Fibroblast of lung (primary cell): ENCODE measurements at places on chromosomes 1 and 21. TPM values are rescaled to one million over a fixed set of nuclear protein-coding genes. Genes with fewer than 3 reads are reported as not detected.

The PDZK1 gene
- 0.26 and 1.5 TPM in 2 replicates for total RNA-seq

The PPIAL4G gene
- total RNA-seq: not detected in 2 replicates

The DMBX1 gene
- total RNA-seq: not detected in 2 replicates

The BACE2 gene
- total RNA-seq: 31.5 and 33.4 TPM in 2 replicates

The ST7L gene
- 16.9 and 18.0 TPM in 2 replicates for total RNA-seq

The PLA2G2C gene
- total RNA-seq: not detected in 2 replicates

The OR14K1 gene
- total RNA-seq: not detected in 2 replicates

The TMEM35B gene
- total RNA-seq: 31.3 and 36.0 TPM in 2 replicates

The OR2L3 gene
- under 0.01 TPM in 1 of 2 replicates, not detected in the other for total RNA-seq

The IFI44 gene
- 21.6 and 28.9 TPM in 2 replicates for total RNA-seq

- DNase-seq: no peak
These were observed 121.6 kb downstream of the SYT2 start for GRCh38 chr1:202588503-202589189.

DNA sequence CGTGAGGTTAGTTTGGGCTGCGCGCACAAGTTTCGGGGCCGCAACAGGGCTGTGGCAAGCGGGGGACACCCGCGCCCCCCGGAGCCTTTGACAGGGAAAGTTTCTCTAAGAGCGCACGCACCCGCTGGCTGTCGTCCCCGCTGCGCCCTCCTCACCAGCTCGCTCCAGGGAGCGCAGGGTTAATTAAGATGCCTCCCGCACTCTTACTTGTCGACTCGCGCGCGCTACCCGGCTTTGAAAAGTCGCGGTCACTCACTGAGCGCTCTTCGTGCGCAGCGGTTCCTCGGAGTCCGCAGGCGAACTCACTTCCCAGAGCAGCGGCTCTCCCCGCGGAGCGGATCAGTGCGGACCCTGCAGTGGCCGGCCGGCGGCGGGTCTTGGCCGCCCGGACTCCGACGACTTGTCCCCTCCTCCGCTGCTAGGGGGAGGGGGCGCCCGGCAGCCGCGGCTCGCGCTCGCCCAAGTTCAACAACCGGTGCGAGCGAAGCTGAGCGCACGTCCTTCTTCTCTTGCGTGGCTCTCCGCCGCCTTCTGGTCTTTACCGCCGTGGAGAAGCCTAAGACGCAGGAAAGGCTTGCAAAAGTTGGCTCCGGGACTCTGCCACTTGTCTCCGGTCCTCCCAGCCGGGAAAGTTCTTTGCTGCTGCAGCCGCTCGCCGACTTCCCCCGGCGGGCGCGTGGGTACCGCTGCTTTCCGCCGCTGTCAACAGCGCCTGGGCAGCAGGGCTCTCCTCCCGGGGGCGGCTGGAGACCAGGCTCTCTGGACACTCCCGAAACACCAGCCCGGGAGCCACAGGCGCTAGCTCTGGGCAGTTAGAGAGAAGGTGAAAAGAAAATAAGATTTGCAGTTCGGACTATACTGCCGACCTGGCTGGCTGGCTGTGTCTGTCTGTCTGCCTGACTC is 506 bp downstream of the JUN start:
- DNase-seq: peak; percentile 62

DNA sequence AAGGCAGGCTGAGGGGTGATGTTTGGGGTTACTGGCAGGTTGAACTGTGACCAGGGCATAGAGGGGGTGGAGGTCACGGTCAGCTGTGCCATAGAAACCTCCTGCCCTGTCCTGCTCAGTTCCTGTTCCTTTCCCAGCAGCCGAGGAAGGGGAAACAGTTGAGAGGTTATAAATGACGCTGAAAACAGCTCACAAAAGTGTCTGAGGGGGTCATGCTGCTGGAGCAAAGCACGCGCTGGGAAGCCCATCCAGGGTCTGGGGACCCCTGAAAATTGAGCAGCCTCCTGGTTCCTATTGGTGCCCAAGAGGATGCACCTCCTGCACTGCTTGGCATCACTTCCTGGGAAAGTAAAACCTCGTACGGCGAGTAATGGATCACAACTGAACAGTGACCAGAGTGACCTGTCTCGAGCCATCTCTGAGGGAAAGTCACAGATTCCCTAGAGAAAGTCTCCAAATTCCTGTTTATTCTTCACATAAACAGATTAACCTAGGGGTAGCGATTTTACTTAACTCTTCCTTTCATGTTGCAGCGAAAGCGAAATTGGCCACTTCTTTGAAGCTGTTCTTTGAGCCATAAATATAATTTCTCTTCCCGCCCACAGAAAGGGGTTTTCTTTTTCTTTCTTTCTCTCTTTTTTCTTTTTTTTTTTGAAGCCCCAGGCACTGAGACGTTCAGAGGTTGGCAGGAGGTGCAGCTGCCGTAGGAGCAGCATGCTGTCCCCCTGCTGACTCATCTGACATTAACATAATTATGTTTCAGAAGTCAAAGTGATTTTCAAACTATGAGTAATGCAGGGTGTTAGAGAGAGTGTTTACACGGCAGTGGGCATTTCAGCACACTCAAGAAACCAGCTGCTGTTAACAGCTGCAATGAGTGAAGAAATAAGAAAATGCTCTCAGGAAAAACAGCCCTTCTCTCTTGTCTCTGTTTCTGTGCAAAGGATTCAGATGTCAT is 41.8 kb upstream of the ATF3 start:
- peak; percentile 93 for DNase-seq

GRCh38 chr1:192739476-192740184 is 69.2 kb upstream of the RGS2 start:
- DNase-seq: no peak

DNA sequence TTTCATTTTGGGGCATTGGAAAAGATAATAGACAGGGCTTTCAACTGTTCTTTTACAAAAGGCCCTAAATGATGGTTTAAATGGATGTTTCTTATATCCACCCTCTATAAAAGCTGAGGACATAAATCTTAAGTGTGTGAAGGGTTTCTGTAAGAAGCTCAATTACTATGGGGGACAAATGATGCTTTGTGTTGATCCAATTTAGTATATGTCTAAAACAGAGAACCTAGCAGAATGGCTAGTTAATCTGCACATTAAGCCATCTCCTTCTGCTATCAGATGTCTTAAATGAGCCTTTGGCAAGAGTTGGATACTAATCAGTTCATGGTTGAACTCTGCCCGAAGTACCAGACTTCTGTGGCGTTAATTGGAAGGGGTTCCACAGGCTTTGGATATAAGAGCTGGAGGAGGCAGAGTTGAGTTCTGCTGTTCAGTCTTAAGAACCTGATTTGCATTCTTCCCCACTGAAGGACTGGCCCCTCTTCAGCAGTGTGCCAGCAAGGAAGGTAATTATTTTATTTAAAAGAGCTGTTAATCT is 43.1 kb downstream of the PTGFRN start:
- no peak for DNase-seq

GRCh38 chr1:91684481-91685196 is 184.0 kb downstream of the CDC7 start:
- peak; percentile 29 for DNase-seq

DNA sequence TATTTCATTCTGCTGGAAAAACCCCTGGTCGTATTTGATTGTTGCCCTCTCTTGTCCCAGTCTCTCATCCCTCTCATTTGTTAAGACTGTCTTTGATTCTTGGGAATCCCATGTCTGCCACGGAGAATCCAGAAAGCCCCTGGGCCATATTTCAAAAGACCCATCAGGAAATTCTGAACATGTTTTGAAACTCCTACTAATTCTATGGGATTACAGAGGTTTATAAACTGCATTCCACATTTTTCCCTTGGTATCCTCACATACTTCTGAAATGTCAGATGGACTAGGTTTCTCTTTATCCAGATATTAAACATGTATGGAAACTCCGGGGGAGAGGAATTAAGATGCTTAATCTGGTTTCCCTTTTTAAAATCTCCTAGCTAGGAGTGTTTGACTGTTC is 80.0 kb downstream of the HUNK start:
- DNase-seq: no peak

DNA sequence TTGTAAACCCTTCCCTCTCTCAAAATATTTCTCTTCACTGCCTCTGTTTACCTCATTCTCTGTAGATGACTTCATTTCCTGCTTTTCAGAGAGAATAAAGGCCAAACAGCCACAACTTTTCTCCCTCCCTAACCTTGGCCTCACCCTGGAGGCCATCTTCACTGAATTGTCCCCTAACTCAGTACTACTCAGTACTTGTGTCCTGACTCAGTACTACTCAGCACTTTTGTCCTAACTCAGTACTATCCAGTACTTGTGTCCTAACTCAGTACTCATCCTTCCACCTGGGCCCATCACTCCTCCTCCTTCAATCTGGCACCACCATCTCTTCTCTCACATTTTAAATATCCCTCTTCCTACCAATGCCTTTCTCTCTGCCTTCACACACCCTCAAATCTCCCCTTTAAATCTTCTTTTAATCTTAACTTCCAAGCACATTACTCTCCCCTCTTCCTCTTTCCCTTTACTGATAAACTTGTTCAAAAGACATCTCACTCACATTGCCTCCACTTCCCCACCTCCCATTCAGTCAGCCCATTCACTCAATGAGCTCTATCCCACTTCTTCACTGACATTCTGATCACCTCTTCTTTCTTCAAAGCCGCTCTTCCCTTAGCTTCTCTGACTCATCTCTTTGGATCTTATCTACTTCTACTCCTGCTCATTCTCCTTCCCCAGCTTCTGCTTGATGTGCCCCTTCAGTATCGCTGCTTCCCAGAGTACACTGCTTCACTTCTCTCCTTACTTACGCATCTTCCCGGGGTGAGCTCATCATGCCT is 121.4 kb downstream of the RNF220 start:
- peak; percentile 11 for DNase-seq

DNA sequence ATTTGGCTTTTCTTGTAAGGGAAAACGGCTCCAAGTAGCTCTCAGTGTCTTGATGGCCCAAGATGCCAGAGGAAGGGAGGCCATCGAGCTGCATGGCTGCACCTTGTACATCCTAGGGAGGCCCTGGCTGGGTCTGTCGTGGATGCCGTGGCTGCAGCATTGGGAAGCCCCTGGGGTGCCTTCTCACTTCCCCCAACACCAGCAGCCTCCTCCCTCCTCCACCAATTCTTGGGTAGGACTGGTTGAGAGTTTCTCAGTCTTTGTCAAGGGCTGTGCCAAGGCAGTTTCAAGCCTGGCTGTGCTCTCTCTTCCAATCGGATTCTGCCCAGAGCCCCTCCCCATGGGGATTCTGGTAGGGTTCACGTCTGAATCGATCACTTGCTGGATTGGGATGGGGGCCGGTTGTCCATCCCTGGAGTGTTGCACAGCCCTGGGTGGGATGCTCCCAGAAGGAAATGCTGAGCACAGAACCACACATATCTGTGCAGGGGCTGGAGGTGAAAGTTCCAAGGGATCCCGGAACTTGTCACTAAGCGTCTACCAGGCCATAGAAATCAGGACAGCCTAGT is 14.0 kb upstream of the SPSB1 start:
- DNase-seq: no peak

- DNase-seq: peak; percentile 51
These were observed 34.9 kb upstream of the VASH2 start for GRCh38 chr1:212915245-212916091.

DNA sequence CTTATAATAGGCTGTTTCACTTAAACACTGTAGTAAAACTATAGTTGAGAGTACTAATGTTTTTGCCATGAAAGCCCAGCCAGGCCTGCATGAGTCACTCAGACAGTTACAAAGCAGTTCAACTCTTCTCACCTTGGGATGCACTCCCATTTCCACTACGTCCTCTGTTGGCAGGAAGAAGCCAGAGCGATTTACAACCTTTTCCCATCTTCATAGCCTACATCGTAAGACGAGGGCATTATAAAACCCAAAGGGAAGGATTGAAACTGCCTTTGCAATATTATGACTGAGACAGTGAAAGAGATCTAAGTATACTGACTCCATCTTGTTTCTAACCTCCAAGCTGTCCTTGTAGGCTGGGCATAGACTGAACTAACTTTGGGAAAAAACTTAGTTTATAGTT is 71.8 kb upstream of the CSF1 start:
- peak; percentile 69 for DNase-seq

GRCh38 chr1:99869304-99869703 is 19.1 kb downstream of the AGL start:
- peak; percentile 60 for DNase-seq

GRCh38 chr1:237149857-237150256 is 107.9 kb downstream of the RYR2 start:
- DNase-seq: no peak

DNA sequence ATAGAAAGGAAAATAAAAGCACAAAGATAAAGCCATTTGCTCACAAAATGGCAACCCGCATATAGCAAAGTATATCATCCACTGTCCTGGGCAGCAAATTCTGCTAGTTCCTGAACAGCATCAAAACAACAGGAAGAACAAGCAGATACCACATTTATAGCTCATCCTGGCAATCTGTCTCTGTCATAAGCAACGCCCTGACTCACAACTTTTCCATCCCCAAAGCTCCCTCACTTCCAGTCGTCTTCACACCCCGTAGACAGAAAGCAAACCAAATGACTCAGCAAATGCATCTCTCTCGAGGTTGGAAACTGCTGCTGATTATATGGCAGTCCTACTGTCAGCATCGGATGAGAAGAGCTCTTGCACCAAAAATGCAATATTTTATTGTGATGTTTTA is 65.8 kb downstream of the AK5 start:
- DNase-seq: peak; percentile 92

- no peak for DNase-seq
These were observed 943.4 kb downstream of the TTLL7 start for GRCh38 chr1:83055391-83056170.

DNA sequence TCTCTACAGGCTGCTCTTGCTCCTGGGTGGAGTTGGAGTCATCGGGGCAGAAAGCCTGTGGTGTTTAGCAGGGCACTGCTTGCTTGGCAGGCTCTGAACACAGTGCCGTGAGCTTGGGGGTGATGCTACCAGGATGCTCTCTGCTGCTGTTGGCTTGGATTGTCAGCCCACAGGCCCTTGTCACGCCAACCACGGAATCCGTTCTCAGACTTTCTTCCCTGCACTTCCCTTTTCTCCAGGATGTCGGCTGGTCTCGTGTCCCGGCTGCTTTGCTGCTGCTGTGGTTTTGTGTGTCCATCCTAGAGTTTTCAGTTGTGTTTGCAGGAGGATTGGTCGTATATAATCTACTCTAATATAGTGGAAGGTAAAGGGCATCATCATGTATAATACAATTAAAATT is 44.4 kb upstream of the TTC34 start:
- DNase-seq: no peak

DNA sequence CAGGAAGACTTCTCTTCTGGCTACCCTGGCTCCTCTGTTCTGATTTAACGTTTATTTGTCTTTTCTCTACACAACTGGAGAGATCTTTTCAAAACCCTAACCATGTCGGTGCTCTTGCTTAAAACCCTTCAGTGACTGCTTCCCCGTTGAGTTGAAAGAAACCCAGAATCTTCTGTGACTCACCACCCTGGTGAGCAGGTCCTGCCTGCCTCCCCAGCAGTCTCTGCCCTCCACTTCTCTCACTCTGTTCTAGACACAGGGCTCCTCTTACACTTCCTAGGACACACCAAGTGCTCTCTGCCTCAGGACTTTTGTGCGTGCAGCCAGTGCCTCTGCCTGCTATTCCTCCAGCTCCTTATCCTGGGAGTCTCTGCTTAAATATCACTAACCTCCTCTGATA is 131.4 kb downstream of the IER5 start:
- DNase-seq: no peak

GRCh38 chr1:24483441-24483840 is 19.2 kb upstream of the RCAN3 start:
- no peak for DNase-seq

- peak; percentile 72 for DNase-seq
These were observed 125.0 kb upstream of the IVNS1ABP start for GRCh38 chr1:185442050-185442449.
